Posterior vena cava (tissue), 2 donors: ENCODE measurements at places on chromosomes 6 and 20. TPM values are rescaled to one million over a fixed set of nuclear protein-coding genes. Genes with fewer than 3 reads are reported as not detected.
A peak's percentile ranks its signal among the peaks of the same experiment; 100 is the strongest.

- DNase-seq = no peak
Observed at GRCh38 chr6:24766680-24767462, 7.9 kb upstream of the GMNN start.

GRCh38 chr6:124432620-124433019, 529.6 kb upstream of the RNF217 start:
- DNase-seq = no peak

DNA sequence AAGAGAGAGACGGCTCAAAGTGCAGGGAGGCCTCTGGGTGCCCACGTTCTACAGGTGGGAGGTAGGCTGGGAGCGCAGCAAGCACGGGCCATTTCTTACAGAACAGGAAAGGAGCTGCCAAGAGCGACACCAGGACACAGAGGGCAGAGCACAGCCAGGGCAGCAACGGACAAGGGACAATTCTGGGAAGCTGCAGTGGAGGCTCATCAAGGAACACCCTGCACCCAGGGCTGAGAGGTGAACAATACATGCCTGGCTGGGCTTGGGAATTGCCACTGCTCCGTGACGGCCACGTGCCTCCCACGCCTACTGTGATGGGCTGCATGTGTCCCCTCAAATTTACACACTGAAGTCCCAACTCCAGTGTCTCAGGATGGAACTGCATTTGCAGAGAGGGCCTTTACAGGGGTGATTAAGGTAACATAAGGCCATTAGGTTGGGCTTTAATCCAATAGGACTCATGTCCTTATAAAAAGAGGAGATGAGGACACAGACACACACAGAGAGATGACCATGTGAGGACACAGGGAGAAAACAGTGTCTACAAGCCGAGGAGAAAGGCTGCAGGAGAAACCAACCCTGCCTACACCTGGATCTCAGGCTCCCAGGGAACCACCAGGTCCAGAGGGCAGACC, 13.6 kb downstream of the SERPINB6 start:
- no peak for DNase-seq

GRCh38 chr6:20632696-20633095, 98.4 kb downstream of the CDKAL1 start:
- no peak for DNase-seq

GRCh38 chr20:45976086-45976485, 4.1 kb upstream of the ZNF335 start:
- peak; percentile 15 for DNase-seq

Gene TMEM217
- 2.0 TPM for total RNA-seq
